ENCODE measurements at places on chromosomes 13 and 19. TPM values are rescaled to one million over a fixed set of nuclear protein-coding genes. Genes with fewer than 3 reads are reported as not detected.

The RHPN2 gene
- polyA plus RNA-seq: 7.3 TPM

The TSKS gene
- 0.65 TPM for polyA plus RNA-seq

The LINGO3 gene
- 1.0 TPM for polyA plus RNA-seq

The RASGRP4 gene
- polyA plus RNA-seq: 3.5 TPM

The KLK14 gene
- polyA plus RNA-seq: 1.3 TPM

The ZNF793 gene
- polyA plus RNA-seq: 1.1 TPM

The RDH8 gene
- not detected for polyA plus RNA-seq

The SH2D3A gene
- polyA plus RNA-seq: 21.2 TPM

The ITGBL1 gene
- polyA plus RNA-seq: 2.0 TPM

The TMIGD2 gene
- 1.6 TPM for polyA plus RNA-seq
